Endodermal cell (in vitro differentiated cells): ENCODE measurements at places on chromosomes 16 and 17. TPM values are rescaled to one million over a fixed set of nuclear protein-coding genes. Genes with fewer than 3 reads are reported as not detected.
A peak's percentile ranks its signal among the peaks of the same experiment; 100 is the strongest.

DNA sequence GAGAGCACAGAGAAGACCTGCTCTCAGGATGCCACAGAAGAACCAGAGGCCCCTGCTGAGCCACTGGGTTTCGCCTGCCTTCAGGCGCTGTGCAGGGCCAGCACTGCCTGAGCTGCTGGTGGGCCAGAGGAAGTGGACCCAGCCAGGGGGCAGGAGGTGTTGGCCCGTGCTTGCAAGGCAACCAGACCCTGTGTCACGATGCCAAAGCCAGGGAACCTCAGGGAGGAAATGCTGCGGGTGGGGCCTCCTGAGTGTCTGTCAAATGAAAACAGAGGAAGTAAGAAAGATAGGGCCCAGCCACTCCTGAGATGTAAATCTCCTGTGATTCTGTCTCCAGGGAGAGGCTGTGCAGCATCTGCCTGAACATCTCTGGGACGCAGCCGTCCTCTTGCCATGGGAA lies 58.1 kb upstream of the ADORA2B start:
- DNase-seq: no peak

- DNase-seq: no peak
These were observed 59.0 kb upstream of the SALL1 start for GRCh38 chr16:51210087-51210486.

- peak; percentile 48 for DNase-seq
These were observed 39.2 kb upstream of the IRF8 start for GRCh38 chr16:85859818-85860125.

DNA sequence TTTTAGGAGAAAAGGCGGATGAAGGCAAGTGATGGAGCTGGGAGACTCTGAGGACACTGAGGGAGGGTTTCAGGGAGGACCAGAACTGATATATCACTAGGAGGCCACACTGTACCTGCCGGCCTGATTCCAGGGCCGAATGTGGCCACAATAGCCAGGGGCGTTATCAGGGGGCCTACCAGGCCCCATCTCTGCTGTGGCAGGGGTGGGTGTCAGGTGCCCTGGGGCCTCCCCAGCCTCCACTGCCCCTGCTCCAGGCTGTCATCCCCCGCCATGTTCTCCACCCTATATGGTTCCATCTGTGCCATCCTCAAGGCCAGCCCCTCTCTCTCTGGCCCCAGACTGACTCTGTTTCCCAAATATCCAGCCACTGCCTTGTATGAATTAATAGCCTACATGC lies 246.5 kb downstream of the GSG1L start:
- DNase-seq: no peak

GRCh38 chr16:30409125-30410060 lies 2.0 kb downstream of the ZNF771 start:
- peak; percentile 98 for DNase-seq

- no peak for DNase-seq
These were observed 287.5 kb upstream of the EEF2KMT start for GRCh38 chr16:5385115-5385514.

GRCh38 chr16:17149904-17150483 lies 320.8 kb downstream of the XYLT1 start:
- DNase-seq: no peak

DNA sequence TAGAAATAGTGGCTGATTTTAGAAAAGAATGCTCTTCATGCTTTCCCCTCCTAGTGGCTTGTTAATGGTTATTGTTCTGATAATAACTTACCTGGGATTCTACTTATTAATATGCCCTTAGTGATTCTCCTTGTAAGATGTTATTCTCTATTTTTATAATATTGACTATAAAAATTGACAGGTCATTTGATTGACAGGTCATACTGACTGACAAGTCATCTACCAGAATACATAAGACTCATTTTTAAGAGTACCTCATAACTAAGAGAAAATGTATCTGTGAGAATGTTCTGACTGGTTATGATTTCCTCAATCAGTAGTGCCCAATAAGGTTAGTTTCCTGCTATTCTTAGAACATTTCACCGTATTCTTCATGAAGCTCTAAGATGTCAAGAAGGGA lies 8.6 kb upstream of the COX10 start:
- DNase-seq: no peak

DNA sequence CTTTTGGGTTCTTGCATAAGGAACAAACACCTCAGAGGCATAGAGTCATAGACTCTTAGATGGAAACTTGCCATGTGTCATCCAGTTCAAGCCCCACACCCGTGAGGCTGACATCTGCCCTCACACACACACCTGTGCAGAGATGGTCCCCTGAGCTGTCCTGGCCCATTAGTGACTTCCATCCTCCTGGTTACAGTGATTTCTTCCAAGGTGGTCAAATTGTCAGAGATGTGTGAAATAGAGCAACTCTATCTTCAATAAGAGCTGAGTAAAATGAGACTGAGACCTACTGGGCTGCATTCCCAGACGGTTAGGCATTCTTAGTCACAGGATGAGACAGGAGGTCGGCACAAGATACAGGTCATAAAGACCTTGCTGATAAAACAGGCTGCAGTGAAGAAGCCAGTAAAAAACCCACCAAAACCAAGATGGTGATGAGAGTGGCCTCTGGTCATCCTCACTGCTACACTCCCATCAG lies 342.2 kb upstream of the TNRC6C start:
- DNase-seq: peak; percentile 30

DNA sequence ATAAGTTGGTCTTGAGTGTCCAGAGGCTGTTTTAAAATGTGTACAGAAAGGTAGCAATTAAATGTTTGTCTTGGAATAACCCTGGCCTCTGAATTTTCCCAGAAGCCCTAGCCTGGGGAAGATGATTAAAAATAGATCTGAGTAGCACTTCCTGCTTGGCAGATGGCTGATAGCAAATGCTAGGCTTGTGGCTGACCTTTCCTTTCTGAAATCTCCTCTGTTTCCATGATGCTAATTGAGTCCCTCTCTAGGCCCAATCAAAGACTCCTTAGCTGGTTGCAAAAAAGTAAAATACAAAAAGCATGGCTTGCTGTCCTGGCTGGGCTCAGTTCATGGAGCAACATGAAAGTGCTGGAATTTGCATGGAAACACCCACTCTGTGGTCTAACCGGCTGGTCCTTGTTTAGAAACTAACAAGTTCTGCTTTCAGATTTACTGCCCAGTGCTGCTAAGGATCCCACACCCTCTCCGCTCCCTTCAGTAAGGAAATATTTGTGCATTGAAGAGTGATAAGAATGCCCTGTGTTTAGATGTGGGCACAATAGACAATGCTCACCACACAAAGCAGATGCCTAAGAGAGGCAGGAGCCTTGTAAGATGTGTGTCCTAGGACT lies 40.8 kb downstream of the YPEL2 start:
- no peak for DNase-seq

GRCh38 chr16:86213437-86214205 lies 296.7 kb upstream of the FOXF1 start:
- no peak for DNase-seq

SOCS3 gene
- 75.3 to 97.8 TPM (median 76.0 TPM) in 3 replicates for total RNA-seq

- DNase-seq: peak; percentile 71
These were observed 8.2 kb downstream of the PLD2 start for GRCh38 chr17:4815043-4815675.

DNA sequence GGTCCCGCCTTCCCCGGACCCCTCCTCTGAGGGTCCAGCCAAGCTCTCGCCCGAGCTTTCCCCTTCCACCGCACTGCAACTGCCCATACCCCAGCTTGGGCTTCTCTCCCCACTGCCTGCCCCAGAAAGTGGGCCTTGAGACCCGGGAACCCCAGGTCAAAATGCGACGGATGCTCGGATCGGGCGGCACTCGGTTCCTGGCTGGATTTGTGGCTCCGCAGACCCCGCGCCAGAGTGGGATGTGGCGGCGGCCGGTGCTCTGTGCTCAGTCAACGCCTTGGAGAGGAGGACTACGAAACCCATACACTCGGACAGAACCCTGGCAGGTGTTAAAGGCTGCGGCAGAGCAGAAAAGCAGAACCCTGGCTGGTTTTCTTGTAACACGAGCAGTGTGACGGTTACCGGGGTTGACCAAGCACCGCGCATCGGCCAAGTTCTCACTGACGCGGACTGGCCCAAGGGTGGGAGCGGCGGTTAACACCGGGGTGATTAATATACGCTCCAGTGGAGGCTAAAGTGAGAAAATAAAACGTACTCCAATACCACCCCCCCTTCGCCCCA lies 885 bp upstream of the SLFN13 start:
- peak; percentile 61 for DNase-seq

CEMP1 gene
- not detected in 2 replicates for total RNA-seq

SCARF1 gene
- 0.68 and 0.75 TPM in 2 replicates for total RNA-seq

DNA sequence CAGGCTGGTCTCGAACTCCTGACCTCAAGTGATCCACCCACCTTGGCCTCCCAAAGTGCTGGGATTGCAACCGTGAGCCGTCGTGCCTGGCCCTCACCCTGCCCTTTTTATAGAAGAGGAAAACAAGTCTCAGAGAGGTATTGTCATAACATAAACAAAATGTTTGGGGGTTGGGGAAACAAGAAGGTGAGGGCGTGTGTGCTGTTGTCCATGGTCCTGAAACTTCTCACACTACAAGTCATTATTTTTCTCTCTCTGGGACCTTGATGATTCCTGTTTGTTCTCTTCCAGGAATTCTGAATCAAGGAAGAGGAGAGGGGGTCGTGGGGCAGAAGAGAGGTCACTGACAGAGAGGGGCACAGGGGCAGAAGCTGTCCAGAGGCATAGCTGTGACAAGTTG lies 160.2 kb upstream of the LHX1 start:
- DNase-seq: peak; percentile 76

DNA sequence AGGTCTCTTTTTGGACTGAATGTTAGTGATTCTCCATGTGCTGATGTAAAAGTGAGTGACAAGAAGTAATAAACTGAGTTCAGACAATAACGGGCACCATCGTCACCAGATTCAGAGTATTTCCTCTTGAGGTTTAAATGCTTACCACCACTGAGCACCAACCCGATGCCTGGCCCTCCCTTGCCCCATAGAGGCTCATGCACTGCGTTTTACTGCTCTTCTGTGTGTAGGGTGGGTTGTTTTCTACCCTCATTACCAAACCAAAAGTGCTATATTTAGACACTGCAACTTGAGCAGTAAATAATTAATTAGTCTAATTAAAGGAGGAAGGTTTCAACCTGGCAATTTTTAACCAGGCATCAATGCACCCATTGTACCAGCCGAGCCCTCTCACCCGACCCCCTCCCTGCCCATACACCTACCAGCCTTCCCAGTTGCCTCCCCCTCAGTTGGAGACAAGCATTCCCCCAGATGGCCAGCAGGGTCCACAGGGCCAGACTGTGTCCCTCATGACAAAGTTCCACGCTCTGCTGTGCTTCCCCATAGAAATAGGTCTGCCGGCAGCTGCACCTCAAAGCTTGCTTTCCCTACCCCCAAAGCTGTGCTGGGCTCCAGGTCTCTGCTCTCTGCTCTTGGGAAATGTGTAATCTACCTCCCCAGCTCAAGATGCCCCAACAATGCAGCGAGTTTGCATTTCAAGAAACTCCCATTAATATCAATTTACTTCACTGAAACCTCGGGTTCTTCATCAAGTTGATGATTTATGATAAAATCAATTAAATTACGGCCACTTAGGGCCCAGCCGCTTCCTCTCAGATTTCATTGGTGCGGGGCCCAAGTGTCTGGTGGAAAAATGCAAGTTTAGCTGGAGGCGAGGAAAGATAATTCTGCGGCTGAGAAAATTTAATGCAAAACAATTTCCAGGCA lies 16.0 kb downstream of the HOXB4 start:
- DNase-seq: no peak
